ENCODE measurements at places on chromosomes 5 and 9.

- DNase-seq: no peak
- no peak overlapping the region for H3K27ac ChIP-seq
- peaks cover 3% of the 10 kb centered on the region for H3K36me3 ChIP-seq
Observed at GRCh38 chr5:64794053-64794770, 25.5 kb downstream of the CWC27 start.

GRCh38 chr5:172097356-172097755 lies 90.7 kb downstream of the STK10 start:
- H3K27me3 ChIP-seq: no peaks in the 10 kb centered on the region
- no peak overlapping the region for H3K27ac ChIP-seq
- peaks cover 5% of the 10 kb centered on the region for H3K36me3 ChIP-seq
- DNase-seq: no peak
- H3K4me1 ChIP-seq: no peaks in the 10 kb centered on the region

GRCh38 chr5:1244976-1245375 lies 19.8 kb downstream of the SLC6A18 start:
- no peaks in the 10 kb centered on the region for H3K36me3 ChIP-seq
- no peaks in the 10 kb centered on the region for H3K27me3 ChIP-seq
- DNase-seq: no peak
- H3K27ac ChIP-seq: no peak overlapping the region
- H3K4me1 ChIP-seq: no peaks in the 10 kb centered on the region

DNA sequence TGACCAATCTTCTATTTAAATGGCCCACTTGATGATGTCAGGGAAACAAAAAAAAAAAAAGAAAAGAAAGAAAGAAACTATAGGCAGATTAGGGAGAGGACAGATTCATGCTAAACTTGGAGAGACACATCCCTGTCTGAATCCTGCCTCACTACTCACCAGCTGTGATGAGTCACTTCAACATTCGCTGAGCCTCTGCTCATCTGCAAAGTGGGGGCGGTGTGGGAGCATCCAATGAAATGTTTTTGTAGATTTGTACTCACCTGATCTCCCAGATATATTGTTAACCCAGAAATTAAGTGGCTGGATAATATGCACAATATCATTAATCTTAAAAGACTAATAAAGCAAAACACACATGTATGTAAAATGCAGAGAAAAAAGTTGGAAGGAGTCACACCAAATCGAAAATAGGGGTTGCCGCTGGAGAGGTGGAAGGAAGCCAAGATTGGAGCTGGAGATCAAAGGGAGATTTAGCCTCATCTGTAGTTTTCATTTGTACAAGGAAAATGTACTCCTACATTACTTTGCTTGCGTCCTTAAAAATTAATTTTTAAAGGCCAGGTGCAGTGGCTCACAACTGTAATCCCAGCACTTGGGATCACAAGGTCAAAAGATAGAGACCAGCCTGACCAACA lies 17.0 kb upstream of the ERGIC1 start:
- H3K4me1 ChIP-seq: no peaks in the 10 kb centered on the region
- H3K4me3 ChIP-seq: no peak overlapping the region
- no peak overlapping the region for H3K27ac ChIP-seq

DNA sequence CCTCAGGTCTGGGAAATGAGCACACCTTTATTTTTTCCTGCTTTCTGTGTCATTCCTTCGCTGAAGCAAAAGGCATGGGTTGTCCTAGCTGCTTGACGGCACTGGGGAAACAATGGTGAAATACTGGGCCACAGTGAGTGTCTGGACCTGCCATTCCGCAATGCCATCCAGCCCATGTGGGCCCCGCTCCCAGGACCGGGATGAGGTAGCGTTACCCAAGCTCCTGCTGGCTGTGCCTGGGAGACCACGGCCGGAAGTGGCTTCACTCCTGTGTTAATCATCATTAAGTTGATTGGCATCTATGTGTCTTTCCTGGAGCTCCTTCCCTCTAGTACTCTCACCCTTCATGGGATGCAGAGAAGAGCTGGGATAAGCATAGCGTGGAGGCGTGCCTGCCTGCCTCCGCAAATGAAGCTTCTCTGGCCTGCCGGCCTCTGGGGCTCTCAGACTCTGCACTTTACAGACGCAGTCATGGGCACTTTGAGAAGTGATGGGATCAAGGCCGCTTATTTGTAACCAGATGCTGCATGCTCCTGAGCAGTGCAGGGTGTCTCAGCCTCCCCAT lies 16.5 kb upstream of the SMIM32 start:
- no peak for DNase-seq
- H3K4me1 ChIP-seq: no peaks in the 10 kb centered on the region
- H3K36me3 ChIP-seq: no peaks in the 10 kb centered on the region
- H3K27ac ChIP-seq: no peak overlapping the region
- H3K4me3 ChIP-seq: no peak overlapping the region
- no peaks in the 10 kb centered on the region for H3K27me3 ChIP-seq

DNA sequence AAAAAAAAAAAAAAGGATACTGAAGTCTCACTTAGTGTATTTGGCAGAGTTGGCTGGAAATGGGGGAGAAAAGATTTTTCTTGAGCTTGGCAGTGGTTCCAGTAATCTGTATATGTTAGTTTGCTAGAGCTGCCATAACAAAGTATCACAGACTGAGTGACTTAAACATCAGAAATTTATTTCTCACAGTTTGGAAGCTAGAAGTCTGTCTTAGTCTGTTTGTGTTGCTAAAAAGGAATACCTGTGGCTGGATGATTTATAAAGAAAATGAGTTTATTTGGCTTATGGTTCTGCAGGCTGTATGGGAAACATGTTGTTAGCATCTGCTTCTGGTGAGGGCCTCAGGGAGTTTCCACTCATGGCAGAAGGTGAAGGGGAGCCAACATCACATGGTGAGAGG lies 89.6 kb upstream of the CEP78 start:
- H3K4me3 ChIP-seq: no peak overlapping the region
- no peak overlapping the region for H3K27ac ChIP-seq
- no peaks in the 10 kb centered on the region for H3K27me3 ChIP-seq
- DNase-seq: no peak

DNA sequence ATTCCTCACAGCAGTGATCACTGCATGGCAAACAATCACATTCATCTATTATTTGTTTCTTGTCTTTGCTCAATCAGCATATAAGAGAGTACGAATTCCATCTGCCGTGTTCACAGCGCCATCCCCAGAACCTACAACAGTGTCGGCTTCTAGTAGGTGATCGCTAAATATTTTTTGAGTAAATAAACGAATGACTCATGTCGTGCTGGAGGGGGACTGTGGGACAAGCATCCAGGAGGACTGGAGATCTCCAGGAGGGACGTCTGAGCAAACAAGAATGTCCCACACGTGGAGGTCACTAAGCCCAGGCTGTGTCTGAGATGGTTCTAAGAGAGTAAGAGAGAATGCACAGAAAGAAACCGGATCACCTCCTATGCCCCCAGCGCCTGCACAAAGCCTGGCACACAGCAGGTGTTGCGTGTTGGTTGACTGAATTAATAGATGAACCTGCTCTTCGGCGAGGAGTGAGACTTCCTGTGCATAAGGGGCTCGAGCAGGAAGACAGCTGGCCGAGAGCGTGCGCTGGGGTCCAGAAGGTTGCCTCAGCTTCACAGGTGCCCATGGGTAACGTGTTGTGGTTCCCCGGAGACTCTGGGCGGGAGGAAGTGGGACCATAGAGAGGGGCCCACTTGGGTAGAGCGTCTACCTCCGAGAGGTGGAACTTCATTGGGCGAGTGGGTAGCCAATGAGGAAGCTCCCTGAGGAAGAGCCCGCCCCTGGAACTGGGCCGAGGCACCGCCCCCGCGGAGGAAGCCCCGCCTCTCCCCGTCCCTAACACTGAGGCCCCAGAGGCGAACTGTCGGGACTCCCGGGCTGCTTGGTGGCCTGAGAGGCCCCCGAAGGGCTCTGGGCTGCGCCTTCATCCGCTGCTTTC lies 193.0 kb downstream of the MELK start:
- peak overlapping the region; percentile 33 for H3K4me3 ChIP-seq
- no peaks in the 10 kb centered on the region for H3K36me3 ChIP-seq
- H3K27ac ChIP-seq: no peak overlapping the region
- H3K27me3 ChIP-seq: peaks cover 51% of the 10 kb centered on the region
- H3K4me1 ChIP-seq: no peaks in the 10 kb centered on the region

DNA sequence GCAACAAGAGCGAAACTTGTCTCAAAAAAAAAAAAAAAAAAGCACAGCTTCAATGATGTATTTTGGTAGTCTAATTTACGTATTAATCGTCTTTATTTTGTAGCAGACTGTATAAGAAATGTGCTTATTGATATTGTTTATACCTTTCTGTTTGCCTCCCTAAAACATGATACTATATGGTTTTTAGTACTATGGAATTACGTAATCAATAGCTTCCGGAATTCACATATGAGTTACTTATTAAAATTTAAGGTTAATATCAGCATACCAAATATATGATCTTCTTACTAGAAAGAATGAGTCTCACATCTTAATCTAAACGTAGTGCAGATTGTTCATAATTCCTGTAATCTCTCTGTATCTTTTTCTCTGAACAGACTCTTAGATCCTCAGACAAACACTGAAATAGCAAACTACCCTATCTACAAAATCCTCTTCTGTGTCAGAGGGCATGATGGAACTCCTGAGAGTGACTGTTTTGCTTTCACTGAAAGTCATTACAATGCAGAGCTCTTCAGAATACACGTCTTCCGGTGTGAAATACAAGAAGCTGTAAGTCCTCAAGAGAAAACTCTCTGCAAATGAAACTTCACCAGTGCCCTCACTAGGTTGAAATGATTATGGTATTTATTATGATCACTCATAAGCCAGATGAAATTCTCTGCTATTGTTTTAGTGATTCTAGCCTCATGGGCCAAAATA lies 44.4 kb upstream of the GPR21 start:
- no peaks in the 10 kb centered on the region for H3K27me3 ChIP-seq
- no peak overlapping the region for H3K4me3 ChIP-seq
- peaks cover 13% of the 10 kb centered on the region for H3K4me1 ChIP-seq
- H3K27ac ChIP-seq: no peak overlapping the region

DNA sequence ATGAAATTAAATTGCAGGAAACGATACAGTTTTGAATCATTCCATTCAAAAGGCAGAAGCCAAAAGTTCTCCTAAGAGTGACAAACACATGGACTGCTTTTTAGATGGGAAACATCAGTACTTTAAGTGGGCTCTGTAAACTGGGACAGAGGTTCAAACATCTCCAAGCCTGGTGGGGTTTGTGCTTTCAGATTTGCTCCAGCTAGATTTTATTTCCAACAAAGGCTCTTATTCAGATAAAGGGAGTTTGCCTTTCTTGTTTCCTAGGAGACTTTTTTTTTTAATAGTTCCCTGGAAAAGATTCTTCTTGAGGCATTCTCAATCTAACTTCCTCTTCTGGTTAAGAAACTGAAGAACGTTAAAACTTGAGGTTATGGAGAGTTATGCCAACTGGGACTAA lies 277.6 kb downstream of the TMEM38B start:
- no peak overlapping the region for H3K4me3 ChIP-seq
- H3K27me3 ChIP-seq: no peaks in the 10 kb centered on the region
- no peak overlapping the region for H3K27ac ChIP-seq
- H3K4me1 ChIP-seq: no peaks in the 10 kb centered on the region
- no peaks in the 10 kb centered on the region for H3K36me3 ChIP-seq
- DNase-seq: no peak

- H3K36me3 ChIP-seq: no peaks in the 10 kb centered on the region
- DNase-seq: no peak
Observed at GRCh38 chr5:74919487-74919886, 53.3 kb upstream of the FAM169A start.

DNA sequence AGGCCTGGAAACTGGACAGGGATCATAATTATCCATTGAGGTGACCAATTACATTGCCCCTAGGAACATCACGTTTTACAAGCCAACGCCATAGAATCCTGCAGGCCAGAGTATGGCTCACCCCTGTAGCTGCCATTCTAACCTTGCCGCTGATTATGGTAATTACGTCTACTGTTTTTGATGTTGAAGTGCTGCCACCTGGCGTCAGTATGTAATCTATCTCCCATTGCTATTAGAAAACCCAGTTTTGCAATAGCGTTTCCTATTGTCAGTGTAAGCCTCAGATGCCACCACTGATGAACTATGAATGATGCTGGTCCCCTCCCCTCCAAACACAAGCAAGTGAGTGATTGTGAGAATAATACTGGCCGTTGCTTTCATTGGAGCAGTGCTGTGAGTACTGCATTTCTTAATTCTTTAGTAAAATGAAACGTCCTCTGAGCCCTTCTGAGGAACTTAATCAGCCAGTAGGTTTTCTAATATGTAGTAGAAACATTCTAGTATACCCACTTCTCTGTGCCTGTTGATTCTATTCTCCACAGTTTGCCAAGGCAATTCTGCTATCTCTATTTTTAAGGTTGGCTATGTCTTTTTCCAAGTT lies 100.5 kb upstream of the NMUR2 start:
- no peaks in the 10 kb centered on the region for H3K27me3 ChIP-seq
- peak; percentile 64 for DNase-seq
- no peaks in the 10 kb centered on the region for H3K4me1 ChIP-seq
- no peak overlapping the region for H3K4me3 ChIP-seq

- H3K4me3 ChIP-seq: no peak overlapping the region
- no peak for DNase-seq
- H3K4me1 ChIP-seq: no peaks in the 10 kb centered on the region
- H3K27ac ChIP-seq: no peak overlapping the region
- H3K27me3 ChIP-seq: peaks cover 2% of the 10 kb centered on the region
Observed at GRCh38 chr9:97788763-97789663, 64.0 kb upstream of the FOXE1 start.

DNA sequence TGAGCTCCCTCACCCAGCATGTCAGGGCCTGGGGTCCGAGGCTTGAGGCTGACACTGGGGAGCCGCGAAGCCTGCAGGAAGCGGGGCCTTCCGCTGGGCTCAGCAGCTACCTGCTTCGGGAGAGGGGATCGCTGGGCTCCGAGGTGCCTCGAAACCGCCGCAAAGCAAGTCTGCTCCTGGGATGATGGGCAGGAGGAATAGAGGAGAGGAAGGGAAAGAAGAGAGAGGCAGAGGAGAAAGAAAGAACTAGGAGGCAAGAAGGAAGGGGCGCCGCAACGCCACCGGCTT lies 1.5 kb upstream of the PRDM12 start:
- H3K4me3 ChIP-seq: no peak overlapping the region
- peaks cover 17% of the 10 kb centered on the region for H3K27me3 ChIP-seq
- H3K4me1 ChIP-seq: no peaks in the 10 kb centered on the region
- H3K27ac ChIP-seq: no peak overlapping the region

GRCh38 chr9:110578575-110579033 lies 937 bp downstream of the SVEP1 start:
- H3K27me3 ChIP-seq: peaks cover 6% of the 10 kb centered on the region
- no peak for DNase-seq
- peaks cover 3% of the 10 kb centered on the region for H3K4me1 ChIP-seq
- peak overlapping the region; percentile 59 for H3K27ac ChIP-seq
- no peaks in the 10 kb centered on the region for H3K36me3 ChIP-seq

- no peak overlapping the region for H3K27ac ChIP-seq
- H3K27me3 ChIP-seq: no peaks in the 10 kb centered on the region
- no peaks in the 10 kb centered on the region for H3K36me3 ChIP-seq
- no peaks in the 10 kb centered on the region for H3K4me1 ChIP-seq
- H3K4me3 ChIP-seq: no peak overlapping the region
Observed at GRCh38 chr5:68734781-68735180, 359.0 kb upstream of the SLC30A5 start.

GRCh38 chr5:61637566-61637965 lies 305.5 kb downstream of the ZSWIM6 start:
- H3K4me3 ChIP-seq: no peak overlapping the region
- DNase-seq: no peak
- H3K27ac ChIP-seq: no peak overlapping the region
- no peaks in the 10 kb centered on the region for H3K27me3 ChIP-seq
- no peaks in the 10 kb centered on the region for H3K36me3 ChIP-seq

GRCh38 chr9:134816264-134816663 lies 64.3 kb upstream of the FCN2 start:
- H3K4me3 ChIP-seq: no peak overlapping the region
- no peaks in the 10 kb centered on the region for H3K4me1 ChIP-seq
- no peak for DNase-seq
- no peaks in the 10 kb centered on the region for H3K27me3 ChIP-seq

Data from tibial artery (tissue), 4 donors.